Activated effector memory CD4-positive, alpha-beta T cell treated with anti-CD3 and anti-CD28 coated beads, Interleukin-2, amount 50 U/mL, for 16 hours (primary cell): ENCODE measurements at places on chromosomes 5 and 9.

DNA sequence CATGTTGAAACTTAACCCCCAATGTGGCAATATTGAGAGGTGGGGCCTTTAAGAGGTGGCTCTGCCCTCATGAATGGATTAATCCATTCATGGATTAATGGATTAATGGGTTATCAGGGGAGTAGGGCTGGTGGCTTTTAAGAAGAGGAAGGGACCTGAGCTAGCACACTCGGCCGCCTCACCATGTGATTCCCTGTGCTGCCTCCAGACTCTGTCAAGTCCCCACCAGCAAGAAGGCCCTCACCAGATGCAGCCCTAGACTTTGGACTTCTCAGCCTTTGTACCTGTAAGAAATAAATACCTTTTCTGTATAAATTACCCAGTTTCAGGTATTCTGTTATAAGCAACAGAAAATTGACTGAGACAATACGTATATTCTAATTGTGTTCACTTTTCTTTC is 272.2 kb upstream of the DMRT1 start:
- DNase-seq, result no peak

DNA sequence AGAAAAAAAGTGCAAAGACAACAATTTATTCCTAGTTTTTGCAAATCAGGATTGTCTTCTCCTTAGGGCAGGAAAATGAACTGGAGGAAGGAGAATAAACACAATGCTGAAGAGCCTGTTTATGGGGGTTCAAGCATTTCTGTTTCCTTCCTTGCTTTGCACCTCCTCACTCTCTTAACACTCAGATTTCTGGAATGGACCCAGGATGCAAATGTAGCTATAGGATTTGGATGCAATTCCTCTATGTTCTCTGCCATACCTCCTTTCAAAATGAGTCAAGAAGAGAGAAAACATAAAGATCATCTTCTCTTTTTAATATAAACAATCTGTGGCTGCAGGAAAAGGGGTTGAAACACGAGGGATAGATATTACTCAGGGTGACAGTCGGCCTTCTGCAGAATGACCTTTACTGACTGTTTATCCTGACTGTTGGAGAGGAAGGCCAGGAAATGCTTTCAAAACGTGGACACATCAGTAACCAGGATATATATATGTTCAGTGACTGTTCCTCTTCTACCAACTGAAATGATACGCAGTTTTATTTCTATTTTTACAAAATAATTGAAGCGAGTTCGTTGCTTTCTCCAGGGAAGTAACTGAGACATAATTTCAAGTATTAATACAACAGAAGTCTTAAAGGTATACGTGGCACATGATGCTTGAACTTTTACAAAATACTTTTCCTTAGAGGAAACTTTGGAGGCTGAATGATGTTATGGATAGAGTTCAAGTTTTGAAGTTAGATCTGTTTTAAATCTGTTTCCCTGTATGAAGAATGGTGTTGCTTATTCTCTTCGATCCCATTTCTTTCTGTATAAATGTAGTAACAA is 44.4 kb downstream of the ACTBL2 start:
- no peak for DNase-seq

GRCh38 chr9:17623965-17624364 is 45.1 kb downstream of the SH3GL2 start:
- DNase-seq, result no peak

- peak; percentile 98 for DNase-seq
Measured at GRCh38 chr9:129028192-129028966, at the start of gene SH3GLB2. Gene SH3GLB2 (minus strand): TSS chr9:129028331. CDS start chr9:129028154, 177 bp downstream.

DNA sequence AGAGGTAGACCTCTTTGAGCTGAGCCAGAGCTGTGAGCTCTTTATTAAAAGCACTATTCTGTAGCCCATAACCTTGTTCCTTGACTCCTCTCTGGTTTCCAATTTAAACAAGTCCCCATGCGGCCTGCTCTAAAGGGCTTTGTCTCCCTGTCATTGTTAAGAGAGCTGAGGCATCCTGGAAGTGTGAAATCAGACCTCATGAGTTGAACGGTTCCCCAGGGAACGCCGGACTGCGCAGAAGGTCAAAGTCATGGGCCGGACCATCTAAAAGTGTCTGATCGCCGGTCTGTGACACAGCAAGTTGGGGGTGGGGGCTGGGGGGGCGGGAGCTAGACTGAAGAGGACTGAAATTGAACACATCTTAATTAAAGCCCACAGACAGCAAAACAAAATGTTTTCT is 265.8 kb downstream of the SLF1 start:
- DNase-seq, result no peak

DNA sequence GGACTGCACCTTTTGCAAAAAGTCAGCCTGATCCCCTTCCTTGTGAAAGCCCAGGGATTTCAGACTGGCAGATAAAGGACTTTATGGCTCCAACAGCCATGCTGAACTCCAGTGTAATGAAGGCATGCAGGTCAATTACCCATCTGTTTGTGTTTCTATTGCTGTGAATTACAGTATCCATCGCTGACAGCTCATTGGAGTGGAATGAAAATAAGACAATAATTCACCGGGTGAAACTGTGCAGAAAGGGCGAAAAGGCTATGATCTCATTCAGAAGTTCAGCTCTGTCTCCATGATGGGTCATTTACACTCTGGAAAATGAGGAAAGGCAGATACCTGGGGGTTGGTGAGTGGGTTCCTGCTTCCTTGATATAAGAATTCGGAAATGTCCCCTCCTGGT is 148.0 kb downstream of the BRINP1 start:
- no peak for DNase-seq

GRCh38 chr5:16679863-16680262 is 63.1 kb upstream of the RETREG1 start:
- DNase-seq, result no peak
